GM23338 (cell line): ENCODE measurements at places on chromosomes 12 and 14. TPM values are rescaled to one million over a fixed set of nuclear protein-coding genes. Genes with fewer than 3 reads are reported as not detected.
A peak's percentile ranks its signal among the peaks of the same experiment; 100 is the strongest.

- DNase-seq: peak; percentile 86
Measured at GRCh38 chr12:108967869-108968540, 52.9 kb downstream of the SVOP start.

DNA sequence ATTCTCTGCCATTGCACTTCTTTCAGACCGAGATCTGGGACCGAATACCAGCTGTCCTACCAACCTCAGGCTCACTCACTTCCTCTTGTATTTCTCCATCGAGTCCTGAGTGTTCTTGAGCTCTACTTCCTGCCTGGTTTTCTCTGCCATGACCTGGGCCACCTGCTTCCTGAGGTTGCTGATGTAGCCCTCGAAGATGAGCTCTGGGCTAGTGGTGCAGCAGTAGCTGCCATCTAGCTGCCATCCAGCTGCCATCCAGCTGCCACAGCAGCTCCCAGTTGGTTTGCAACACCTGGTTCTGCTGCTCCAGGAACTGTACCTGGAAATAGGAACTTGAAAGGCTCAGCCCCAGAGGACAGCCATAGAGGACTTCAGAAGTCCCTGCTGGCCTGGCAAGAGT lies 15.0 kb upstream of the KRT73 start:
- no peak for DNase-seq

GRCh38 chr12:110908377-110909152 lies 11.8 kb downstream of the MYL2 start:
- DNase-seq: no peak

- DNase-seq: no peak
Measured at GRCh38 chr12:127107744-127108143, 1159.2 kb upstream of the TMEM132C start.

The TEX52 gene
- total RNA-seq: not detected in 2 replicates

The TAS2R42 gene
- total RNA-seq: 0.38 TPM in 1 of 2 replicates, not detected in the other
